H4 (cell line): ENCODE measurements at places on chromosomes 2 and 18. TPM values are rescaled to one million over a fixed set of nuclear protein-coding genes. Genes with fewer than 3 reads are reported as not detected.

Gene SLC9A2
- 0.12 and 0.19 TPM in 2 replicates for total RNA-seq

Gene SAG
- not detected in 2 replicates for total RNA-seq

Gene CHAC2
- total RNA-seq, result 36.1 and 37.0 TPM in 2 replicates

Gene SPEG
- 2.5 and 3.7 TPM in 2 replicates for total RNA-seq

Gene ALPI
- total RNA-seq, result not detected in 2 replicates

Gene ZDBF2
- 4.1 and 6.1 TPM in 2 replicates for total RNA-seq

Gene ABCG5
- not detected in 2 replicates for total RNA-seq

Gene FN1
- total RNA-seq, result 246 and 270 TPM in 2 replicates

Gene HSPD1
- total RNA-seq, result 364 and 452 TPM in 2 replicates

Gene GCKR
- total RNA-seq, result not detected in 2 replicates

Gene EGR4
- not detected in 2 replicates for total RNA-seq

Gene ABCG8
- total RNA-seq, result not detected in 2 replicates

Gene PREPL
- 27.2 and 31.1 TPM in 2 replicates for total RNA-seq

Gene CD28
- not detected in 2 replicates for total RNA-seq

Gene NT5DC4
- not detected in 2 replicates for total RNA-seq

Gene ONECUT2
- total RNA-seq, result 1.3 and 1.4 TPM in 2 replicates

Gene GNAL
- total RNA-seq, result 17.3 and 19.2 TPM in 2 replicates

Gene SLC14A1
- 257 and 276 TPM in 2 replicates for total RNA-seq

Gene DYSF
- total RNA-seq, result 0.37 and 0.43 TPM in 2 replicates

Gene SCN3A
- total RNA-seq, result 1.0 and 1.3 TPM in 2 replicates

Gene IL18RAP
- total RNA-seq, result 0.06 TPM in 1 of 2 replicates, not detected in the other

Gene KCNIP3
- 4.3 and 6.1 TPM in 2 replicates for total RNA-seq
